ENCODE measurements at places on chromosomes 7 and 10.
A peak's percentile ranks its signal among the peaks of the same experiment; 100 is the strongest.

DNA sequence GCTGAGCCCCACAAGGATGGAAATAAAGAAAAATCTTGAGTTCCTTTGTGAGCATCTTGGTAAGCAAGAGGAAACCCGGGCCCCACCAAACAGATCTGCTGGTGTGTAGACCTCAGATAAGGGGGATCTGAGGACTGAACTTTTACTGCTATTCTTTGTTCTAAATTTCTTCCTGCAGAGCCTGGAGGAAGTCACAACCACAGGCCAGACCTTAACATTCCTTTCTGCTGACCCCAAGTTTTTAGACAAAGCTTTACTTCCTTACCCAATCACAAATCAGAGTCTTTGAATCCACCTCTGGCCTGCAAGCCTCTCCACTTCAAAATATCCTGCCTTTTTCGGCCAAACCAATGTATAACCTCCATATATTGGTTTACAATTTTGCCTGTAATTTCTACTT is 352.6 kb upstream of the AUTS2 start:
- DNase-seq, result no peak

DNA sequence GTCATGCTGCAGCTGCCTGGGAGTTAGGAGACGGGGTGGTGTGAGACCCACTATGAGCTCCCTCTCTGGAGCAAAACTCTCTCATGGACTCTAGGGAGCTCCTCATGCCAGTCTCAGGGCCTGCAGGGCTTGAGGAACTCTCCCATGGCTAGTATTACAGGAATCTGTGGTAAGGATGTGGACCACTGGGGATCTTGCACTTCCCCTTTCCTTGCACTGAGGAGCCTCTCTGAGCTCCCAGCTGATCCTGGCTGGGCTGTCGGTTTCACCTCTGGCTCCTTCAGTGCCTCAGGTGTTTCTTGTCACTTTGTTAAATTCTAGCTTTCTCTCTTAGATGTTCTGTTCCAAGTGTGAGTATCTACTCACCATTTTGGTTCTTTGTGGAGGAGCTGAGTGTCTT is 71.6 kb upstream of the IMMP2L start:
- DNase-seq, result no peak

DNA sequence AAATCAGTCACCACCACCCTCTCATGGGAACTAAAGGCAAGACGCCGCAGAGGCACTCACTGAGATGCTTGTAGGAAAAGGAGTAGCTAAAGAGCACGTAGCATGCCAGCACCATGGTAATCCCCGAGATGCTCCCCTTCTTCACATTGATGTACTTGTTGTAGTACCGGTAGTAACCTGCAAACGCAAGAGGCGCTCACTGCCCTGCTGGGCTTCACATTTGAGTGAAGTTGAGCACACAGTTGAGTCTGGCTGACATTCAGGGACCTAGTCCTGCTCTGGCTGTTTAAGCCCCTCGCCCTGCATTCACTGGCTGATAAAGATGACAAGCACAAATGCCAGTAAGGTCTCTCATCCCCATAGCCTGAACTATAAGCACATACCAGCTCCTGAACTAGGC is 6.9 kb downstream of the ATP5MF start:
- DNase-seq, result peak; percentile 21

DNA sequence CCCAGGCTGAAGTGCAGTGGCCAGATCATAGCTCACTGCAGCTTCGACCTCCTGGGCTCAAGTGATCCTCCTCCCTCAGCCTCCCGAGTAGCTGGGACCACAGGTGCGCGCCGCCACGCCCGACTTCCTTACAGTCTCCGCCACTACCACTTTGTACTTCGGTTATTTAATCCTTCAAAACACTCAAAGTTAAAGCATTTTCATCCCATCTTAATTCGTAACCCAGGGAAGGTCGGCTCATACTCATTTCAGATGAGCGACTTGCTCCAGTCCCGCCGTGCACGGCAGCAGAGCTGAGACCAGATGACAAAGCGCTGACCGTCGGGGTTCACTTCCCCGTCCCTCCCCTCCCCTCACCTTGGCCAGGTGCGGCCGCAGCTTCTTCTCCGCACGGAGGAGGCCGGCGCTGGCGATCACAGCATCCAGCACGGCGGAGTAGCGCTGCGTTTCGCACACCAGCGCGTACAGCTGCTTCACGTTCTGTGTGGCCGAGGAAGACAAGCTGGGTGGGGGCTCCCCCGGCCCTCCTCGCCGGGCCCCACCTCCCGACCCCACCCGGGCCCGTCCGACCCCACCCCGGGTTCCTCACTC is 457 bp downstream of the NSUN5 start:
- no peak for DNase-seq

DNA sequence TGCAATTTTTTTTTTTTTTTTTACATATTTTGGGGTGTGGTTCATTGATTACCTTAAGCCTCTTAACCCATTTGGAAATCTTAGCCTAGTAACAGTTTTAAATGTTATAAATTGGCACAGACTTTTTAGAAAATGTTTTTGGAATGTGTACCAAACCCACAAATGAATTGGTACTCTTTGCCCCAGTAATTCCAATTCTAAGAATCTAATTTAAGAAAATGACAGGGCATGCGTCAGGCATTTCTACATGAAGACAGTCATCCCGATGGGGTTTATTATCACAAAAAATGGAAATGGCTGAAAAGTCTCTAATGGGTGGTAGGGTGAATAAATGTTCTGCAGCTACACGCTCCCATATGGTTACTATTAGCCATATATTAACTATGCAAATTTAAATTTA is 54.9 kb downstream of the ITIH5 start:
- DNase-seq, result no peak

DNA sequence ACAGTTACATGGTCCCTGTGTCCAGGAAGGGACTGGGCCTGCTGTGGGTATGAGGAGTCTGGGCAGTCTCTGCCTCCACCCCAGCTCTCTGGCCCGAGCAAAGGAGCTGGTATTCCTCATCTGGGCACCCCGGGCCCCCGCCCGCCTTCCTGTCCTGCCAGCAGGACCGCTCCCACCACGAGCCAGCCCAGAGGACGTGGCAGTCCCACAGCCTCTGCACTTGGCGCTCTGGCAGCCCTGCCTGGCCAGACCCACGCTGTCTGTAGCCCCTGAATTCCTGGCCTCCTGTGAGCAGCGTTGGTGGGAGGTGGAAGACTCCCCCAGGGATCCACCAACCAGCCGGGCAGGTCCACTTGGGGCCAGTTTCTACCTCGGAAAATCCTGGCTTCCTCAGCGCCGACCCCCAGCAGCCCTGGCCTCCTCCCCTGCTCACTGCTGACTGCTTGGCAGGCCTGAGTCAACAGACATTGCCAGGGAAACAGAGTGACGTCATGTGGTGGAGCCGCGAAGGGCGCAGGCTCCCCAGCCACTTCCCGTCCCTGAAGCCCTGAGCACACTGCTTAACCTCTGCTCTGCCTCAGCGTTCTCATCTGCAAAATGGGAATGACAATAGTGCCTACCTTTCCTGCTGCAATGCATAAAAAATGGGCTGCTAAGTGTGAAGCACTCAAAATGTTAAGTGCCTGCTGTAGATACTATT is 21.6 kb upstream of the LIMK1 start:
- peak; percentile 43 for DNase-seq

DNA sequence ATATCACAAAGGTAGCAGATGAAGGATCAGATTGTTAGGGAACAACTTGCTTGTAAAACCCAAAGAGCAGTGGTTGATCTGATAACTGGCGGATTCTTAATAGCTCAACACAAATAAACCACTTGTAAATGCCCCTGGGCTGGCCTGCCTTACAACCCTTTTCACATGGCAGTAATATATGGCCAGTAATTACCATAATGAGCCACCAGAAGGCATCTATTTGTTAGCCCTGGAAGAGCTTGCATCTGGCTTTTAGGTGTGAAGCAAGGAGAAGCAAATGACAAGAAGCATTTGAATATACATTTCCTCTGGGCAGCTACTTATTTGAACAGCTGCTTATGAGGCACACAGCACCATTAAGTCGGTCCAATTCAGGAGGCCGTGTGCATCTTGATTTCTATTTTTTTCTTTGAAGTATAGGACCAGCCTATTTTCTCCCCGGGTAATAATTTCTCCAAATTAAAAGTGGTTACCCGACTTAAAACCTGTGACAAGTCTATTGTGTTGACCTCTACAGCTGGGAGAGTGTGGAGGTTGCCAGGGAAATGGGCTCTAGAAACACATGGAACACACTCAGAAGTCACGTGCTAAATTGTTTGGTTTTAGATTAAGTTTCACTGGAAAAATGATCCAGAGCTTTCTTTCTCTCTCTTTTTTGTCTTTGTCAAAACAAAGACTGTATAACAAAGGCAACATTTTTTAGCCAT is 113.4 kb downstream of the SEM1 start:
- DNase-seq, result no peak

GRCh38 chr10:178723-179122 is 43.5 kb downstream of the ZMYND11 start:
- no peak for DNase-seq

- no peak for DNase-seq
Observed at GRCh38 chr10:126840576-126841135, 64.6 kb upstream of the DOCK1 start.

DNA sequence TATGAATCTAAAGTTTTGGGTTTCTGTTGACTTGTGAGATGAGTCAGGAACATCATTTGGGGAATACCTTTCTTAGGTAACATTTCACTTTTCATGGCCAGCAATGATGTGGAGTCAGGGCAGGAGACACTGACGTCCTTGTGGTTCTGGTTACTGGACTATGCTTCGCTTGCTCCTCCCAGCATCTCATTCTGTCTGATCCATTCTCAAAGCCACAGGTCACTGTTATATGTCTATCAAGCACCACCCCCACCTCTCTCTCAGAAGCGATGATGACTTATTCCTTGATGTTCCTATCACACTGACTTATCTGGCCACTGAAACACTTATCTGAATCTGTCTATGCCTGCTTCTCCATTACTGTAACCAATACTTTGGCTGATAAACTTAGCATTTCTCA is 51.6 kb downstream of the TES start:
- DNase-seq, result no peak

- no peak for DNase-seq
Observed at GRCh38 chr10:132310701-132311337, 3.1 kb upstream of the STK32C start.

DNA sequence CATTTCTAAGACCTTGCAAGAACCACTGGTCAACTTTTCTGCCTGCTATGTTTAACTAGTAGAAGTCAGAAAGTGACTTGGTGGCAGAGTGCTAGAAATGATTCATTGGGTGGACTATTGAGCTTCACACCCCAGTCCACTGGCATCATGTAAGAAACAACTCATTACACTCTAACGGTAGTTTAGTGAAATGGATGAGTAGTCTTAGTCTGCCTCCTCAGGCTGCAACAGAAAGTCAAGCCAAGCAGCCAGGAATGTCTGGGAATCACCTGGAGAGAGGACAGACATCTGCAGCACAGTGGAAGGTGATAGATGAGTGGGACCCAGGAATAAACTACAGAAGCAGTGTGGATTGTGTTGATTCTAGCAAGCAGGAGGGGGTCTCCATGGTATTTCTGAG is 125.4 kb downstream of the AUTS2 start:
- no peak for DNase-seq

DNA sequence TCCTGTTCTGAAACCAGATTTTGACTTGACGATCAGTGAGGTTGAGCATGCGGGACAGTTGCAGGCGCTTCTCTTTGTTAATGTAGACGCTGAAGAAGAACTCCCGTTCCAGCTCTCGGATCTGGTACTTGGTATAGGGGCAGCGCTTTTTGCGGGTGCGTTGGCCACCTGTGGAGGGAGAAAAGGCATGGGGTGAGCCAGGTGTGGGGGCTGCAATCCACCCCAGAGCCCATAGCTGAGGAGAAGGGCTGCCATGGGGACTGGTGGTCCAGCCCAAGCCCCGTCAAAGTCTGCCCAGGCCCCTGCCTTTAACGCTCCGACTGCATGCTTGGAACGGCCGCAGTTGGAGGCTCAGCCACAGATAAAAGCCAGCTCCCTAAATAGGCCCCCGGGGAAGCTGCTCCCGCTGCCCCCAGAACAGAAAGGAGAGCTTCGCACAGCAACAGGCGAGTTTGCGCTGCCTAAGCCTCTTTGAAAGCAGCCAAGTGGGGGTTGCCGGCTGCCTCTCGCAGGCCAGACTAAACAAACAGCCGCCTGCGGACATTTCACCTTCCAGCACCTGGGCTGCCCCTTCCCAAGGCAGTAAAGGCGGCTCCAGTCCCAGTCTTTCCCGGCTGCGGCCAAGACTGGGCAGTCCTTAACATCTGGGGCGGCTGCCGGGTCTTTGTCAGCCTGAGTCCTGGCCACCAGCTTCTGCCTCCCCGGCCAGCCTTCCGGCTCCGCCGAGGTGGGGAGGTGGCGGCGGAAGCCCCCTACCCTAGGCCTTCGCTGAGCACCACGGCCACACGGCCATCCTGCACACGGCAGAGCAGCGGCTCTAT is 2.0 kb downstream of the HOXA11 start:
- no peak for DNase-seq

DNA sequence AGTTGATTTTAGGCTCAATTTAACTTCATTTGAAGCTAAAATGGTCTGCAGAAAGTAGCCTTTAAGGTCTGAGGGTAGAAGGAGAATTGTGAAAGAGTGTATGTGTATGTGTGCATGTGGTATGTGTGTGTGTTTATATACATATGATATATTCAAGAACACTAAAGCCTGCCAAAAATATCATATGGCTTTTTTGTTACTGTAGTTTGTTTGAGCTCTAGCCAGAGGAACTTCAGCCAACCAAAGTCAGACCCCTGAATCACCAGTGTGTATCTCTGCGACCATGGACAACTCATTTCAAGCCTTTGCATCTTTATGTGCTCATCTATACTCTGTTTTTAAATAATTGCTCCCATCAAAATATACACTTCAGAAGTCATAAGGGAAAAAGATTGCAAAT is 58.4 kb upstream of the HDAC9 start:
- no peak for DNase-seq

GRCh38 chr10:6667679-6668270 is 87.7 kb upstream of the PRKCQ start:
- DNase-seq, result peak; percentile 16

- no peak for DNase-seq
Observed at GRCh38 chr7:29039821-29040578, 81.9 kb upstream of the TRIL start.

- DNase-seq, result no peak
Observed at GRCh38 chr7:128167791-128168666, 73.0 kb upstream of the LEP start.

DNA sequence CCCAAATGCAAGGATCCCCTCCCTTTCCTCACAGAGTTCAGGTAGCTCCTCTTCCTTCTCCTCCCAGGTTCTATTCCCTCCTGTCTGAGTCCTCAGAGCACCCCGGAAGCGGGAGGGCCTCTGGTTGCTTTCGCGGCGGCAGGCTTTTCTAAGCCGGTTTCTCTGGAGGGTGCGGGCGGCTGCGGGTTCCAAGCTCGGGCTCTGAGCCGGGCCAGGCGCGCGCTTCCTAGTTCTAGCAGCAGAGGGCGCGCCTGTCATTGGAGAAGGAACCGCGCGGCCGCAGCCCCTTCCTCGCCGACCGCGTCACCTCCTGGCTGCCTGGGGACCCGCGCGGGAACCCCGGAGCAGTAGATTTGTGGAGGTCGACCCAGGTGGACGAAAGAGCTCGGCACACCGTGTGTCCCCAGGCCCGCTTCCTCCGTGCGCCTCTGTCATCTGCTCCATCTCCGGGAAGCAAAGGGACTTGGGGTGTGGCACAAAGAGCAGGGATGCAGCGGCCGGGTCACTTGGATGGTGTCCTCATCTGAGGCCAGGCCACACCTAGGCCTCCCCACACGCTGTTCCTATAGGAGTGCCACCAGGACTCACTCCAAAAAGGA is 389.0 kb upstream of the PODXL start:
- DNase-seq, result peak; percentile 17

- DNase-seq, result peak; percentile 36
Observed at GRCh38 chr10:1368842-1369171, 312.6 kb downstream of the WDR37 start.

GRCh38 chr10:110310741-110311140 is 6.0 kb upstream of the SMNDC1 start:
- DNase-seq, result no peak
